ENCODE measurements at places on chromosomes 12 and 14.

GRCh38 chr12:89040146-89040964 lies 311.9 kb downstream of the DUSP6 start:
- peak; percentile 70 for DNase-seq

DNA sequence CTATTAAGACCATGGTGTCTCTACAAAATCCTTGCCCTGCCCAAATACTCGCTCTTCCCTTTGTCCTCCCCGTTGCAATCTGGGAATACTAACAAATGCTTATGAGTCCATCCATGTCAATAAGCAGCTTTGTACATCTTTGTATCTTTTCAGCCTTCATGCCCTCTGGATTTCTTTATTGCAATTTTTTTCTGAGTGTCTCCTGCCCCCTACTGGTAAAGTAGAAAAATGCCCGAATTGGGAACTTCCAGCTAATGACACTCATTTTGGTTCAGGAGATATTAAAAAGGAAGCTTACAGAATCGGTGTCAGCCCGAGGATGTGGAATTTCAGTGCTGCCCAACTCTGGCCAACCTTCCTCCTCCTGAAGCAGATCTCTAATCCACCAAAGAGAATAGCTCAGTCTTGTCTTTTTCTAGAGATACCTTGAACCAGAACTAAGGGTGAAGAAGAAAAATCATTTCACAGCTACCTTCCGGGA lies 46.0 kb downstream of the SH2B3 start:
- no peak for DNase-seq

GRCh38 chr14:71388862-71389261 lies 481.6 kb downstream of the PCNX1 start:
- no peak for DNase-seq

- no peak for DNase-seq
These were observed 77.8 kb downstream of the ANKS1B start for GRCh38 chr12:99906786-99907579.

DNA sequence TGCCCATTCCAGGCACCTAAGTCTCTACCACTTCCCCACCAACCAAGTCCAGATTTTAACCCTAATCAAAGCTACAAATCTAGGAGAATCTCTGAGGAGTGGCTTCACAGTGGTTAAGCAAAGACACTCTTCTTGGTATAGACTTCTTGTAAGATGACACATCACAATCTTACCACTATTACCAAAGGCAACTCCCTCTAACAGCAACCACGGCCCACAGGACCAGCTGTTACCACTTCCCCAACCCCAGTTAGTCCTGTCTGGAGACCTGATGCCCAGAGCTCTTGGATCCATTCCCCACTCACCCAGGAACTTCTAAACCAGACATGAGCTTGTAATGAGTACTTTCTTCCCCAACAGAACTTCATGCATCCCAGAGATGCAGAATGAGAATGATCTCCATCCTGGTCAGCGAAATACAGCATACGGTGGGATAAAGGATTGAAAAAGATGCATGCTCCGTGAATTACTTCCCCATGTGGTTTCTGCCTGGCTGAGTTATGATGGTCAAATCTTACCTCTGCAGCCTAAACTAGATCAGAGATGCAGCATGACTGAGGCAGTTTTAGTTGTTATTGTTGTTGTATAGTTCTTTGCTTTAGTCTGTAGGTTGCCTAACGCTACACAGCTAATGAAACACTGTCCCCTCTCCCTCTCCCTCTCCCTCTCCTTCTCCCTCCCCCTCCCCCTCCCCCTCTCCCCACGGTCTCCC lies 87.7 kb upstream of the FOXN3 start:
- no peak for DNase-seq

DNA sequence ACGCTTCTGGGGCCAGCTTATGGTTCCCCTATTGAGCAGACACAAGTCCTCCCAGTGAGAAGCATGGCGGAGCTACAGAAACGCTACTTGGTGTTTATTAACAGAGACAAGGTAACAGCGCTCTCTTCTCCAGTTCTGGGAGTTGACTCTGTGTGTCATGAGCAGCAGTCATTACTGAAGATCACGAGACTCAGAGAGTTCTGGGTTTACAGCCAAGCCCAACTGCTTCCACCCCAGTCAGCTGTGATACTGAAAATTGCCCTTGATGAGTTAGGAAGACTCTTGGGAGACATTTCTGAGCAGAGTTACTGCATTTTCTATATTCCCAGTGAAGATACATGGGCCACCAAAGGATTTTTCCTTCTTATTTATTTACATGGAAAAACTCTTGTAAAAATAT lies 48.6 kb downstream of the CFAP251 start:
- DNase-seq = no peak

- peak; percentile 75 for DNase-seq
These were observed 113.4 kb downstream of the ETV6 start for GRCh38 chr12:11762723-11763326.

DNA sequence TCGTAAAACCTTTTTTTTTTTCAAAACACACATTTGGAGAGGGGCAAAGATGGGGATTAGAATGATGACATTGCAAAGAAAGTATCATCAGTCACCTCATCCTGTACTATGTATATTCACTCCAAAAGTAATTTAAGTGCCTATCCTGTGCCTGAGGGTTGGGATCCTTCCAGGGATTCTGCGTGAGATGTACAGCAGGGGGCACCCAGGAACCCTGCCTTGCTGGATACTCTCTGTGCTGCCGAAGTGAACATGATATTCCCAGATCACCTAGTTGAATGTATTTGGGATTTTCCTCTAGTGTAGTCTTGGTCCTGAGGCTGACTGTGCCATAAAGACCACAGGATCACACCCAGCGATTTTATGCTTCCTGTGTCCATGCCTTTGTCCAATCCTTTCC lies 372.7 kb downstream of the IPO8 start:
- no peak for DNase-seq

- peak; percentile 81 for DNase-seq
These were observed 76.6 kb downstream of the SSPN start for GRCh38 chr12:26271889-26272492.

GRCh38 chr12:122063694-122064024 lies 14.9 kb upstream of the MLXIP start:
- no peak for DNase-seq

GRCh38 chr14:102590667-102591099 lies 1.8 kb upstream of the RCOR1 start:
- DNase-seq = no peak

- no peak for DNase-seq
These were observed 277.9 kb upstream of the E2F7 start for GRCh38 chr12:77343291-77343690.

- DNase-seq = no peak
These were observed 372.9 kb downstream of the C12orf50 start for GRCh38 chr12:87656311-87656710.

DNA sequence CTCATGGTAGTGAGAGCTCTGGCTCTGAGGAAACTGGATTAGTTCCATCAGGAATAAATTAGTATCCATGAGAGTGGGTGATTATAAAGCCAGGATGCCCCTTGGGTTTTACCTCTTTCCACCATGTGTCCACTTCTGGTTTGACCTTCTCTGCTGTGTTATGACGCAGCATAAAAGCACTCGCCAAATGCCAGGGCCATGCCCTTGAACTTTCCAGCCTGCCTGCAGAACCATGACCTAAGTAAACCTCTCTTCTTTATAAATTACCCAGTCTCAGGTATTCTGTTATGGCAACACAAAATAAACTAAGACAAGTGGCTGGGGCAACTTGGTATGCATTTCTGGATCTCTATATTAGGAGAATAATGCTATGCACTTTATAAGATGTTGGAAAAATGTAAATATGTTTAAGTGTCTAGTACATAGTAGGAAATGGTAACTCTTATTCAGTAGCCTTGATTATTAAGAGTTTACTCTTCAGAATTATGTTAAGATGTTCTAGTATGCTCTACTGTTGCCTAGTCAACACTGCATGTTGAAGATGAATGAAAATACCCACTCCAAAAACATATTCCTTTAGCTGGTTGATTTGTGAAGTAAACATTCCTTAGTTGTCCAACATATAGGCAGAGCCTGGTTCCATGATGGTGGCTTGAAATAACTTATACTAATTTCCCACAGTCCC lies 455.6 kb upstream of the TMPO start:
- no peak for DNase-seq

DNA sequence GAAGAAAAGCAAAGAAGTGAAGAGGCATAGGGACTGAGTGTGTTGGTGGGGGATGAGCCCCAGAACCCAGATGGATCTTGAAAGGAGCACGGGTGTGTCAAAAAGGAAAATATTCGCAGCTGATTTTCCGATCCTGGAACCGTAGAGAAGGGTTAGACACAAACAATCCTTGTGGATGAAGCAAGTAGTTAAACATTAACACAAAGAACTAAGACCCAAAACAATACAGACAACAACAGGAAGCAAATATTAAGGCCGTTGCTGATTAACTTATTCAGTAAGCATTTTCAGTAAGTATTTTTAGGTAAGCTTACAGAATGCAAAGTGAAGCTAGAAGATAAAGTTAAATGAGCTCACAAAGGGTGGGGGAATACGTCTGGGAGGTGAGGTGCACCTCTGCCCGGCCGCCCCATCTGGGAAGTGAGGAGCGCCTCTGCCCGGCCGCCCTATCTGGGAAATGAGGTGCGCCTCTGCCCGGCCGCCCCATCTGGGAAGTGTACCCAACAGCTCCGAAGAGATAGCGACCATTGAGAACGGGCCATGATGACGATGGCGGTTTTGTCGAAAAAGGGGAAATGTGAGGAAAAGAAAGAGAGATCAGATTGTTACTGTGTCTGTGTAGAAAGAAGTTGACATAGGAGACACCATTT lies 62.8 kb upstream of the PRB2 start:
- no peak for DNase-seq
